T47D (cell line): ENCODE measurements at places on chromosomes 1 and 21.

DNA sequence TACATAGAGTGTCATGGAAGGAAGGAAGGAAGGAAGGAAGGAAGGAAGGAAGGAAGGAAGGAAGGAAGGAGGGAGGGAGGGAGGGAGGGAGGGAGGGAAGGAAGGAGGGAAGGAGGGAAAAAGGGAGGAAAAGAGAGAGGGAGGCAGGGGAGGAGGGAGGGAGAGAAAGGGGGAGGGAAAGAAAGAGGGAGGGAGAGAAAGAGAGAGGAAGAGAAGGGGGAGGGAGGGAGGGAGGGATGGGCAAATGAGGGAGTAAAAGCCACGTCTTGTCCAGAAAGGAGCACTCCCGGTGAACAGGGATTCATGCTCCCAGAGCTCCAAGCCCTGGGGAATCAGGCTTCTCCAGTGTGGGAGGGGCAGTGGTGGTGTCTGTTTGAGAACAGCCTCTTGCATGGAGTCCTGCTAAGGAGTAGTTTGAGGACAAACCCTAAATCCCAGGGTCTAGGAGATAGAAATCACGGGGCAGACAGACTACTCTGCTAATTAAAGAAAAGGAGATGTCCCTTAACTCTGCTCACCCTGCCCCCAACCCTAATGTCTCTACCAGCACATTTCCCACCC is 71.6 kb downstream of the TAS1R2 start:
- DNase-seq = no peak

- DNase-seq = no peak
These were observed 187.1 kb downstream of the LMO4 start for GRCh38 chr1:87515781-87516180.

DNA sequence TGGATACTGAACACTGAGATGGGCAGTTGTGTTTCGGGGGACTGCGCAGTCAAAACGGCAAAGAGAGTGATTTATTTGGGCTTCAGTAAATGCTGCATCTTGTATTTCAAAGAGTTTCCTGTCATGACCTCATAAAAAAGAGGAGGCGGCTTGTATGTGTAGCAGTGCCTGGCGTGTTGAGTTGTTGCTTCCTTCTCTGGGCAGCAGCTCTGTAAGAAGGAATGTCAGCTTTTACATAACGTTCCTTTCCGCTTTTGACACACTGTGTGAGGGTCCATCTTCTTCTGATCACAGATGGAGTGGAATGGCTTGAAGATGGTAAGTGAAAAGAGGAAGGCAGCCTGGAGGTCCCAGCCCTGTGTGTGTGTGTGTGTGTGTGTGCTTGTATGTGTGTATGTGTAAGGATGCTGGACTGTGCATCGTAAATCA is 941 bp downstream of the ELAVL4 start:
- no peak for DNase-seq

- DNase-seq = no peak
These were observed at the start of gene ZBTB18 for GRCh38 chr1:244050835-244051444. ZBTB18 (plus strand) TSS chr1:244051283; CDS start chr1:244051432, 149 bp downstream.

GRCh38 chr1:231107600-231108326 is 54.1 kb upstream of the TRIM67 start:
- DNase-seq = no peak

DNA sequence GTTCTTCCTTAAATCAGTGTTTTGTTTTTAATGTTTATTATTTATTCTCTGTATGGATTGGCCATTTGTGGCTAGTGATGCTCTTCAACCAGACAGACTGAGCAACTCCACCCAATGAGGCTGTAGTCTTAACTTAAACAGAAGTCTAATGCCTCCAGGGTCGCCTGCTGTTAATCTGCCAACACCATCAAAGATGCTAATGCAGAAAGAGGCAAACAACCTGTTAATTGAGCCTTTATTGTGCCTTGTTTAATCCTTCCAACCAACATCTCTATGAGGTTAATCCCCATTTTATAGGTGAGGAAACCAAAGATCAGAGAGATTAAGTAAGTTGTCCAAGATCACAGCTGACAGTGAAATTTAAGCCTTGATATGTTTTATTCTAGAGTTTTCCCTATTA is 79.4 kb upstream of the SSX2IP start:
- no peak for DNase-seq

DNA sequence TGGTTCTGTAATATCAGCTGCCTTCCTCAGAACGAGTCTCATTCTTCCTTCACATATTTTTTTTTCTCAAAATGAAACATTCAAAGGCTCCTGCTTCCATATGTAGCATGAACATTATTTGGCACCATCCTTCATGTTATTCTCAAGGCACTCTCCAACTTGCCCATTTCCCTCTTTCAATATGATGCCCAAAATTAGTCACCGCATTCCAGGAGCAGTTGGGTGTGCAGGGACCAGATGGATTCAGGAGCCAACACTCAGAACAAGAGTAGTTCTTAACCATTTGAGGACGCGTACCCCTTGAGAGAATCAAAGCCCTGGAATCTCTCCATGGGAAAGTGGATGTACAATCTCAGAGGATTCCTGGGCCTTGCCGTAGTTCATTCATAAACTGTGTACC is 50.3 kb downstream of the KCNK1 start:
- no peak for DNase-seq
